SHP77 (cell line): ENCODE measurements at places on chromosomes 3 and 15.

DNA sequence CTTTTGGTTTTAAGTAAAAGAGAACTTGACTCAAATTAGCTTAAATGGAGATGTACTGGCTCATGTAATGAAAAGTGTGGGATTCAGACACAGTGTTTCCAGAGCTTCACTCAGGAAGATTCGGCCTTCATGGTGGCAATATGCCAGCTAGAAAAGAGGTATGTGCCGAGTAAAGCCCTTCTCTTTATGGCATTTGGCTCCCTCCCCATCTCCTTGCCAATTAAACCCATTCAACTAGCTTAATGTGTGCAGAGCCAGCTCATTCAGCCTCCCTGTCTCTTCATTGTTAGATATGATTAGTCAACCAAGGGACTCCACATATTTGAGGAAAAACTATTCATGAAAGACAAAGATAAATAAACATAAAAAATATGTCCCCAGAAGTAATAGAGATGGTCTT, 15.0 kb upstream of the TRANK1 start:
- peak; percentile 9 for DNase-seq

DNA sequence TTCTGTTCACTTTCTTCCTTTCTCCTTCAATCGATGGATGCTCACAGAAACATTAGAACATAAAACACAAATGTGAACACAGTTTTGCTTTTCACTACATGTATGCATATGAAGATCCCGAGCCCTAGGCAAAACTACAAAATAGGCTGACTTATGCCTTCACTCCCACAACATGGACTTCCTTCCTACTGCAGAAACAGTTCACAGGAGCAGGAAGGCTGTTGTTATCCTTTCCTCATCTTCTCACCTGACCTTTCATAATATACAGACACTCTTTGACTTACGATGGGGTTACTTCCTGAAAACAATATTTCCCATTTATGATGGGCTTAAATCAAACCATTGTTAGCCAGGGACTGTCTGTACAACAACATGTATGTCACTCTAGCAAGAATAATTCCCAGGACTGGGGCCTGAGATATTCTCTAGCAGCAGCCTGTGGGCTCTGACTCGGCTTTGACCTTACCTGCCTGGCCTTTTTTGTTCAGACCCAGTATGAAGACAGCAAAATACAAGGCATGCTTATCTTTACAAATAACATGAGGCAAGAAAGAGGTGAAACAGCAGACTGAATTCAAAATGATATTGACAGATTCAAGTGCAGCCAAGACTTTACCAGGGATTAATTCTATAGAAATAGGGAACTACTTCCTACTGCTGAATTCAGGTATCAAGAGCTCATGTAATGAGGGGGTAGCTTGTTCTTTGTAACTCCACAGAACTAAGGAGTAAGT, 51.8 kb upstream of the PLXND1 start:
- no peak for DNase-seq

- no peak for DNase-seq
Measured at GRCh38 chr3:192957441-192958021, 39.9 kb upstream of the MB21D2 start.

- DNase-seq, result no peak
Measured at GRCh38 chr15:62875626-62876021, 166.9 kb upstream of the TPM1 start.

DNA sequence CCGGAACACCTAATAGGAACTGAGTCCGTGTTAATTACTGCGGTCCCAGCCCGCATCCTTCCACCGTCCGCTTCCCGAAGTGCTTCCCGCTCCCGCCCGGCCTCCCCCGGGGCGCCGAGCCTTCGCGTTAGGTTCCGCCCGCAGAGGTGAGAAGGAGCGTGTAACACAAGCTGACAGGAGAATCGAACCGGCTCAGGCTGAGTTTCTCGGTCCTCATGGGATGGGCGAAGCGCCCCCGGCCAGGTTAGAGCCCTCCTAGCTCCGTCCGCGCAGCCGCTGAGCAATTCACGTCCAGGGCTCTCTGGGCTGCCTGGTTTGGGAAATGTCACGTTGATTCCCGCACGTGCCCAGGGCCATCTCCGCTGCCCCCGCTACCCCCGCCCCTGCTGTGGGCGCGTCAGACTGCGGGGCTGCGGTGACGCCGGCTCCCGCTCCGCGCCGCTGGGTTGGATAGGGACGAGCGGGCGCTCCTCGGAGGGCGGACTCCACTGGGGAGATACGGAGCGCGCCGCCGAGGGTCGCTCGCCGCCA, 954 bp downstream of the CLDN11 start:
- DNase-seq, result peak; percentile 40

- peak; percentile 51 for DNase-seq
Measured at GRCh38 chr15:75659928-75660645, 12.4 kb downstream of the SNX33 start.

DNA sequence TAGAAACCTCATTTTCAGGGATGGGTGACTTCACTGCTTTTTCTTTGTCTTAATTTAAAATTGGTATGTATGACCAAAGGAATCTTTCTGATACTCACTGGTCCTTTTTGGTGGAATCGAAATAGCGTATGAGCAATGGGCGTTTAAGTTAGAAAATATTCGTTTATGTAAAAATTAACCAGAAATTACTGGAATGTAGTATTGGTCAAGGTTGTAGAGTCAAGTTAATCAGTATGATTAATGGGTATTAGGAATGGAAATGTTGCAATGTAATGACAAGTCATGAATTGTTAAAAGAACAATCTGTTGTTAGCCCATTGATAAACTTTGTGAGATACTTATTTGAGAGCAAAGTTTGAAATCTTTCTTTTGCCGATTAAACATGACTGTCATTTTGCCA, 36.9 kb downstream of the AKAP13 start:
- no peak for DNase-seq

GRCh38 chr3:29226706-29227105, 54.2 kb upstream of the RBMS3 start:
- DNase-seq, result peak; percentile 1

GRCh38 chr15:41936649-41937567, 35.4 kb downstream of the EHD4 start:
- no peak for DNase-seq

- DNase-seq, result no peak
Measured at GRCh38 chr3:132871956-132872355, 149.7 kb upstream of the NPHP3 start.

- no peak for DNase-seq
Measured at GRCh38 chr15:81229586-81229985, 32.9 kb downstream of the IL16 start.
